Endothelial cell of umbilical vein (primary cell): ENCODE measurements at places on chromosomes 7 and 10. TPM values are rescaled to one million over a fixed set of nuclear protein-coding genes. Genes with fewer than 3 reads are reported as not detected.

Gene MARVELD1
- total RNA-seq, result 69.5 and 78.3 TPM in 2 replicates

Gene BLNK
- not detected in 2 replicates for total RNA-seq

Gene RASSF4
- total RNA-seq, result 4.6 and 7.6 TPM in 2 replicates

Gene SPDYE6
- not detected in 2 replicates for total RNA-seq

Gene TRRAP
- 39.8 and 45.8 TPM in 2 replicates for total RNA-seq

Gene GPRIN2
- total RNA-seq, result not detected in 2 replicates

Gene MGMT
- total RNA-seq, result 11.1 and 15.0 TPM in 2 replicates

Gene LOXL4
- 0.92 and 1.4 TPM in 2 replicates for total RNA-seq

Gene PDE6C
- not detected in 2 replicates for total RNA-seq
